Stimulated activated CD4-positive, alpha-beta T cell treated with anti-CD3 and anti-CD28 coated beads, Interleukin-15, amount 100 ng/mL, for 1 hour (primary cell): ENCODE measurements at places on chromosomes 1 and 21.

GRCh38 chr1:155892796-155893195, 18.4 kb downstream of the RIT1 start:
- DNase-seq: no peak

GRCh38 chr1:171137580-171137979, 46.9 kb downstream of the FMO3 start:
- no peak for DNase-seq

DNA sequence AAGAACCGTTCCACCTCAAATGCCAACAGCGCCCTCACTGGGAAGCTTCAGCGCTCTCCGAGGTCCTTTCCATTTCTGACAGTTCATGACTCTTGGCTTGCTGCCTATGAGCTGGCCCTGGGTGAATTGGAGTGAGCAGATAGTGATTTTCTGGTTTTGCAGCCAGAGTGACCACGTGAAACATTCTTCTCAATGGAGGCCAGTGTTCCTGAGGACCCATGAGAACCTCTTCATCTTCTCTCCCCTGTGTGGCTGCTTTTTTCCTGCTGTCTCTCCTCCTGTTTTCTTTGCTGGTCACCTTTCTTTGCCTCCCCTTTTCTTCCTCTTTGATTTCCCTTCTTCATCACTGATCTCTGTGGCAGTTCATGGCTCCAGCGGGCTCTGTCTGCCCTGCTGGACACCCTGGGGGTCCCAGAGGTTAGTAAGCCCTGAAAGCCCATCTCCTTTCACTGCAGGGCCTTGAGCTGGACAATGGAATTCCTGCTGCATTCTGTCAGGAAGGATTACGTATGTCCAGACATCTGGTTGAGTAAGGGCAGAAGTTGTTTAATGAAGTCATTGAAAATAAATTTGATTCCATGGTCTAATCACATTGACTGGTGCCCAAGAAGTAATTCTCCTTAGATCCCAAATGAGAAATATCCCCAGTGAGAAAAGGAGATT, 29.9 kb downstream of the VASH2 start:
- no peak for DNase-seq

DNA sequence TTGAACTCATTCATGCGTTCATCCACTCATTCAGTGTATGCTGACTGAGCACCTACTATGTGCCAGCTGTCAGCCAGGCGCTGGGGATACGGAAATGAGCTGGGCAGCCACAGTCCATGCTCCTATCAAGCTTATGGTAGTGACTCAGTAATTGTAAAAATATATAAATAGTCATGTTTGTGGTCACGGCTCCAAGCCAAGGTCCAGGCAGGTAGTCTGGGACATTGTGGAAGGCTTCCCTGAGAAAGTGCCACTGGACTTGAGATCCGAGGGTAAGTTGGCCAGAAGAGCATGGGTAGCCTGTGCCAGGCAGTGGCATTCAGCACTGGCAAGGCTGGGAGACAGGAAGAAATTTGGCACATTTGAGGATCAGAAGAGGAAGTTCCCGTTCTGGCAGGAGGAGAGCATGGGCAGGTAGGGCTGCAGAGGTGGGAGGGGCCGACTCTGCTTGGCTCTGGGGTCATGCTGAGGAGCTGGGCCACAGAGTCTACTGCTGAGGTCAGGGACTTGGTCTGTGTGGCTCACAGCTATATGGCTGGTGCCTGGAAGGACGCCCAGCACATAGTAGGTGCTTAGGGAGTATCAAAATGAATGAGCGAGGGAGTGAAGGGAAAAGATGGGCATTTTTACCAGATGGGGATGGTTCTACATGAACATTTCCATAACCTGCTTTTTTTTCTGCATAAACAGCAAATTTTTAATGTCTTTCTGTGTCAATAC, 6.9 kb downstream of the PTPRF start:
- DNase-seq: no peak

DNA sequence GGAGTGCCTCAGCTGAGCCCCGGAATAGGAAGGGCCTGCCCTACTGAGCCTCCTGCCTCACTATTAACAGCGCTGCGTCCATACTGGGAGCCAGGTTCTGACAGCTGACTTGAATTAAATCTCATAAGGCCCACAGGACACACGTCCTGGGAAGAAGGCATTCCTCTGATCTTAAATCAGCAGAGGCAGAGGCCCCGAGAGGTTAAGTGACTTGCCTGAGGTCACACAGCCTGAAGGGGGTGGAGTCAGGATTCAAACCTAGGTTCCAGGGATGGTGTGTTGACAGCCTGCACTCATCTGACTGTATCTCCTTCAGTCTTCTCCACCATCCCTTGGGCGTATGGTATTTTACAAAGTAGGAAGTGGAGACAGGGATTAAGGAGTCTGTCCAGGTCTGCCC, 79.8 kb downstream of the AJAP1 start:
- DNase-seq: no peak

- DNase-seq: no peak
Observed at GRCh38 chr1:101059945-101060542, 34.5 kb upstream of the DPH5 start.

GRCh38 chr1:225941187-225941941, at the start of gene LEFTY2:
TSS of gene LEFTY2 (minus strand) at chr1:225941220. CDS start at chr1:225941140, 80 bp downstream.
- DNase-seq: no peak

DNA sequence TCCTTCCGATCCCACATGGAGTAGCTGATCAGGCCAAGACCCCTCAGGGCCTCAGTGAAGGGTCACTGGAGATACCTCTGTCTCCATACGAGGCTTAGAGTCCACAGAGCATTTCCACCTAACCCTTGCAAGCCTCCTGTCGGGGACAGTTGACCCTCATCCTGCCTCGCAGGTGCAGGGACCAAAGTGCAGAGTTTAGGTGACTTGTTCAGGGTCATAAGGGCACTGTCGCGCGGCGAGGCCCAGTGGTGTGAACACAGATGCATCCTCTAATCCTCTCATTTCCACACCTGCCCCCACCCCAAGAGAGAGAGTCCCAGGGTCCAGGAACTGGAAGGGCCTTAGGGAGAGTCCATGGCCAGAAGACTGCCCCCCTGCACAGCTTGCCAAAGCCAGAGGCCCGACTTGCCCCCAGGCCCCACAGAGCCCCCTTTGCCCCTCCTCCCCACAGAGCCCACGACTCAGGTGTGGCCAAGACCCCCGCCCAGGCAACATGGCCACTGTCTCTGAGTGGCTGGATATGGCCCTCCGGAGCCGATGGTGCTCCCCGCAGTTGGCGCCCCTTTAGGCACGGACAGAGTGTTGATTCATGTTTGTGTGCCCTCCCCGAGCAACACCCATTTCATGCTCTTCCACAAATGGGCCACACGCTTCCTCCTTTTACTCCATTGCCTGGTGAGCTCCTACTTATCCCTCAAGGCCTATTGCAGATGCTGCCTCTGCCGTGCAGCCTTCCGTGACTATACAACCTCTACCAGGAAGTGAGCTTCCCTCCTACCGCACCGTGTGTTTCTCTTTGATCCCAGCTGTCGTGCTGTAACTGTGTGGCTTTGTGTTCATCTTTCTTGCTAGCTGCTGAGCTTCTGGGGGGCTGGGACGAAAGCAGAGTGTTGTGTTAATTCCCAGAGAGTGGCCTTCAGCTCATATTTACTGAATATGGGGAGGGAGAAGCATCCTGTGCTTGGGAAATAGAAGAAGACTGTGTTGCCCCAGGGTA, 1.7 kb downstream of the TRPM2 start:
- DNase-seq: no peak

DNA sequence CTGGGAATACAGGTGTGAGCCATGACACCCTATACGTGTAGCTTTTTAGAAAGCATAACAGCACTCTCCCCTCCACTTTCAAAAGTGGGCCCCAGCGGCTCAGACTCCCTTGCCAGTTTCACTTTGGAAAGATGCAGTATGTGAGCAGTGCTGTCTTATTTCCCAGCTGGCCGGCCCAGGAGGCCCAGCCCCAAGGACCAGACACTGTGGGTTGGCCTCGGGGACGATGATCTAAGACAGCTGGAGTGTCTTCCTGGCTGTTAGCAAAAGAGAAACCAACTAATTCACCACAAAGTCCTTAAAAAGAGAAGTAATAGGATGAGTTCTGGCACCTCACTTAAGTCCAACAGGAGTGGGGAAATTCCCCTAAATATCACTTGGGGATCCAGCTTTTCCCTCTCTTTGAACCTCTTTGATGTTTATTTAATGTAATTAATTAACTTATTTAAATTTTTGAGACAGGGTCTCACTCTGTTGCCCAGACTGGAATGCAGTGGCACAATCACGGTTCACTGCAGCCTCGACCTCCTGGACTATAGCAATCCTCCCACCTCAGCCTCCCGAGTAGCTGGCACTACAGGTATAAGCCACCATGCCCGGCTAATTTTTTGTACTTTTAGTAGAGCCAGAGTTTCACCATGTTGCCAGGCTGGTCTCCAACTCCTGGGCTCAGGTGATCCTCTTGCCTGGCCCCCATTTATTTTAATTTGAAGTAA, 17.6 kb upstream of the CLIC4 start:
- no peak for DNase-seq

GRCh38 chr1:174262349-174263241, 103.3 kb downstream of the RABGAP1L start:
- no peak for DNase-seq

DNA sequence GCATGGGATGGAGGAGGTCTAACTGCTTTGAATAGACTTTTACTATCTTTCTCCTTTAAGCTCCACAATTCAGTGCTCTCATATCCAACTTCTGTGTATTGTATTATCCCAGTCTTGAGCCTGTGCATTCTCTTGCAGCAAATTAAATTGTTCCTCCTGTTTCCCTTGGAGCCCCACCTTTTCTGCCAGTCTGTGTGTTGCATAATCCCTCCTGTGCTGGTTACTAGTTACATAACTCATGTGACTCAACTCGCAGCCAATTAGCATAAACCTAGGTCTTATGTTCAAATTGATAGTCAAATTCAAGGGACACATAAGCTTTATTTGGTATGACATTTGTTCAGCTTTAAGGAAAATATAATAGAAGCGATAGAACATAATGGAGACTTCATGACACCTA, 1863.5 kb downstream of the MRPL39 start:
- no peak for DNase-seq

GRCh38 chr1:161305867-161306519, 3.8 kb downstream of the MPZ start:
- peak; percentile 73 for DNase-seq
